ENCODE measurements at places on chromosomes 6 and 20.
A peak's percentile ranks its signal among the peaks of the same experiment; 100 is the strongest.

- DNase-seq, result no peak
Observed at GRCh38 chr6:8027965-8028651, 36.1 kb downstream of the BLOC1S5 start.

DNA sequence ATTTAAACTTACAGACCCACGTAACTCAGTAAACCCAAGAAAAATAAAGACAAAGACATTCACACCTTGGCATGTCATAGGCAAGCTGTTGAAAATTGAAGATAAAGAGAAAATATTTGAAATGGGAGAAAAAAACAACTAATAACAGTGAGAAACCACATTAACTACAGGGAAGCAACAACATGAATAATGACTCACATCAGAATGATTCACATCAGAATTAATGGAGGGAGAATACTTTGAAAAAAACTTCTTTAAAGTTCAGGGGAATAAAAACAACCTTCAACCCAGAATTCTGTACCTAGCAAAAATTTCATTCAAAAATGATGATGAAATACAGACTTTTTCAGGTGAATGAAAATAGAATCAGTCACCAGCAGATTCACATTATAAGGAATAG, 32.9 kb upstream of the SLC22A3 start:
- no peak for DNase-seq

DNA sequence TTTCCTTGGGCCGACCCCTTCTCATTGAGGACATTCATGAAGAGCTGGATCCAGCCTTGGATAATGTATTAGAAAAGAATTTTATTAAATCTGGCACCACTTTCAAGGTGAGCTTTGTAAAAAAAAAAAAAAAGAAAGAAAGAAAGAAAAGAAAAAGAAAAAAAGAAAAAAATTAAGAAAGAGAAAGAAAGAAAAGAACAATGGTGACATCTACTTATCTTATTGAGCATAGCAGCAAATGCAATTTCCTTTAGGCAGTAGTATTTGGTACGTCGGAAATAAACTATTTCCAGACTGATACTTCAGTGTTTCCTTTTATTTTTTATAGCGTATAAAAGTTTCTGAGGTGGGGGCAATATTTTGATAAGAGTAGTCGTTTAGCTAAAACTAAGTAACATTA, 119.0 kb upstream of the GLP1R start:
- DNase-seq, result no peak

DNA sequence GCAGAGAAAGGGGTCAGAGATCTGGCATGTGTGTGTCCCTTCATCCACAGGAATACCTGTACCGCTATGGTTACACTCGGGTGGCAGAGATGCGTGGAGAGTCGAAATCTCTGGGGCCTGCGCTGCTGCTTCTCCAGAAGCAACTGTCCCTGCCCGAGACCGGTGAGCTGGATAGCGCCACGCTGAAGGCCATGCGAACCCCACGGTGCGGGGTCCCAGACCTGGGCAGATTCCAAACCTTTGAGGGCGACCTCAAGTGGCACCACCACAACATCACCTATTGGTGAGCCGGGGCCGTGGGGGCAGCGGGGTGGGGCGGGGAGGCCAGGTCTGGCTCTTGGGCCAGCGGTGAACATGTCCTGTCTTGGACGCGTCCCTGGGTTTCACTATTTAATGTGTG, 1.1 kb downstream of the MMP9 start:
- no peak for DNase-seq

- no peak for DNase-seq
Observed at GRCh38 chr20:8578161-8578865, 446.2 kb downstream of the PLCB1 start.

DNA sequence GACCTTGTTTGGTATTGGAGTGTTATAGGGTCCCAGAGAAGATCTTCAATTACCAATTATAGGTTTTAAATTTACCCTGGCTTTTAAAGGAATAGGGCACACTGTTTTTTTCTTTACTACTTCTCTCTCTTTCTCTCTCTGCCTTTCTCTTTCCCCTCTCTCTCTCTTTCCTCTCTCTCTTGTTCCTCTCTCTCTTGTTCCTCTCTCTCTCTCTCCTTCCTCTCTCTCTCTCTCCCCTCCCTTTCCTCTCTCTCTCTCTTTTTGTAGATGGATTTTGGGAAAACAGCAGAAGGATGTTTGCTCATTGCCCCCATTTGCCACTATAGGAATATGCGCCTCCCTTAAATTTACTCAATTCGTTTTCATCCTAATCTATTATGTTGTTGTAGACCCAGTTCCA, 45.2 kb downstream of the TBX18 start:
- no peak for DNase-seq

GRCh38 chr6:503610-504362, 112.2 kb downstream of the IRF4 start:
- DNase-seq, result no peak

GRCh38 chr6:143941852-143942627, 66.0 kb downstream of the PLAGL1 start:
- DNase-seq, result peak; percentile 54

GRCh38 chr6:126904176-126904575, 214.3 kb upstream of the RSPO3 start:
- no peak for DNase-seq

DNA sequence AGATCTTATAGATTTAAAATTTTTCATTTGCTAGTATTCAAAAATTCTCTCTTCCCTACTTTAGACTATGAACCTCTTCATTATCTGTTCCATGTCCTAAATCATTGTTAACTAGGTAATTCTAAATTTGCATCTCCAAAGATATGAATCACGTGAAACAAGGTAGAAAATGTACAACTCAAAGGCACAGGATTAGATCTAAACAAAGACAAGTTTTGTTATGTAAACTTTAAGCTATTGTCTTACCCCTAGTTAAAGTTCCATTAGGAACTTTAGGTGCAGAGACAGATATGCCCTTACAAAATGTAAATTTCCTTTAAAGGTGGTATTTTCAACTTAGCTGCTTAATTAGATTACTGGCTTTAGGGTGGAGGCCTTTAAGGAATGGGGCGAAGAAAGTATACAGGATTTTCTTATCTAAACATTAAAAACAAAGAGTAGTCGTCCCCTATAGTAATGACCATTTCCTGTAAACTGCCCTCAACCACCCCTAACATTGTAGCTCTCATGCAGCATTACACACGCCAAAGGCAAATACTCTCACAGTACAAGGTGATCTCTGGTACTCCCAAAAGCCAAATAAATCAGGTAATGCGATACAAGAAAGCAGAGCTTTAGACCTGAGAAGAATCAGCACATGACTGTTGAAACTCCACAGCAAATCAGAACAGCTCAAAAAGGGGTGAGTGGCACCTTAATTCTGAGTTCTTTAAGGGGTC, 57.4 kb upstream of the MRAP2 start:
- DNase-seq, result no peak

DNA sequence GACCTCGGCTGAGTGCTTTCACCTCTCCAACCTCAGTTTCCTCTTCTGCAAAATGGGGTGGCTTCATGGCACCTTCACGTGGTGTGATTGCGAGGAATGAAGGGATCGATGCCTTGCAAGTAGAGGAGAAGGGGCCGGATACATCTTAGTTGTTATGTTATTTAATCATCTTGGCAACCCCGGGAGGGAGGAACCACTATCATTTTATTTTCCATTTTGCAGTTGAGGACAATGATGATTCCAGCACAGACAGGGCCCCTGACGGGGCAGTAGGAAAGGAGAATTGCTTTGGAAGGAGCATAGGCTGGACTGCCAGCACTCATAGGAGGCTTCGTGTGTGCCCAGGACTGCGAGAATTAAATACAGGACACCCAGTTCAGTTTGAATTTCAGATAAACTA, 2.5 kb upstream of the PMEPA1 start:
- no peak for DNase-seq

DNA sequence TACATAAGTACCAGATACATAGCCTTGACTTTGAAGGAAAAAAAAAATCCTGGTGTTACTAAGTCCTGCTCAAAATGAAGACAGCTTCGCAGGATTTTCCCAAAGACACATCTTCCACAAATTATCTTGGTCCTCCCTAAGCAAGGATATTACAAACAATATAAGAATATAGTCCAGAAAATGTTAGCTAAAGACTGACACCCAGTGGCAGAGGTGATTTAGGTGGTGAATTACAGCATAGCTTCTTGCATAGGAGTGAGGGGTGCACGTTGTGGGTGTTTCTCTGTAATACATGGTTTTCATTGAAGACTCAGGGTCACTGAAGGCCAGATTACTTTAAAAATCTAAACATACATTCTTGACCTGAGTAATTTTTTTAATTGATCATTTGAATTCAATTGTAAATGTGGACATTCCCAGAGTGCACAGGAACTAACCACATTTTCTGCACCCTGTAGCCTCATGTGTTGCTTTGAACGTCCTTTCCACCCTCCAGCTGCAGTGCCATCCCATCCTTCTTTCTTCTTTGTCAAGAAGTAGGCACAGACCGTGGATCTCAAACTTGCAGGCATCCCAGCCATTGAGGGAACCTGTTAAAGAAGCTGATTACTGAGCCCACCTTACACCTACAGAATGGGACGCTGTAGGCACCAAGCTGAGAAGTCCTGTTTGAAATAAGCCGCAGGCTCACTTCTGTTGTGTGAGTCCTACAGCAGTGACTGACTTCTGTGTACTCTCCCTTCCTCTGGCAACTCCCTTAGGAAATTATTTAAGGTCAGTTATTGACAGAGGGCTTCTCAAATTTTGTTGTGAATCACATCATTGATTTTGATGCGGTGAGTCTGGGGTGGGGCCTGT, 102.6 kb downstream of the PERP start:
- peak; percentile 12 for DNase-seq

- DNase-seq, result no peak
Observed at GRCh38 chr20:22805996-22806395, 221.6 kb upstream of the FOXA2 start.

GRCh38 chr20:47187450-47188195, 168.9 kb downstream of the ZMYND8 start:
- no peak for DNase-seq

DNA sequence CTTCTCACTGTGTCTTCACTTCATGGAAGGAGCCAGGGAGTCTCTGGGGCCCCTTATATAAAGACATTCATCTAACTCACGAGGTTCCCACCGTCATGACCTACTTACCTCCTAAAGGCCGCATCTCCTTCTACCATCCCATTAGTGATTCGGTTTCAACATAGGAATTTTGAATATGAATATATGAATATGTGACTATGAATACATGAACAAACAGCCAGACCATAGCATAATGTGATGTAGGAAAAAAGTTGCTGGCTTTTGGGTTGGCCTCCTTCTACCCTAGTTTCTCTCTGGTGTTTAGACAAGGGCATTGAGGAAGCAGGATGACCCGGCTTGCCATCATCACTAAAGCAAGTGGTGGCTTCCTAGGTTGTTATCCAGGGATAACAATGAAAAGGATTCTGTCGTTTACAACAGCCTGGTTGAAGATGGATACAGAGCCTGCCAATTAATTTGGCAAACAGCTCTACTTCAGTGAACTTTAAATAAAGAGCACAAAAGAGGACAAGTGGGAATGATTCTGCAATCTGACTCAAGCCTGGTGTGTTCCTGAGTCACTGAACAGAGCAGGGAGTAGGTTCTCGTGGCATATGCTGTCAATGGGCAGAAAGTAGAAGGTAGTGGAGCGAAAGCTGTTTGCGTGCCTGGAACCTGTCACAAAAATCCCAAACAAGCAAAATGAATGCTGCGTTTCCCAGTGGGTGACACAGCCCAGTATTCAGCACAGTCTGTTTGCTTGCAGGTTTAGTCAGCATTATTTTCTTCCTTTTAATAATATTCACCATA, 44.0 kb upstream of the DOK5 start:
- peak; percentile 97 for DNase-seq

DNA sequence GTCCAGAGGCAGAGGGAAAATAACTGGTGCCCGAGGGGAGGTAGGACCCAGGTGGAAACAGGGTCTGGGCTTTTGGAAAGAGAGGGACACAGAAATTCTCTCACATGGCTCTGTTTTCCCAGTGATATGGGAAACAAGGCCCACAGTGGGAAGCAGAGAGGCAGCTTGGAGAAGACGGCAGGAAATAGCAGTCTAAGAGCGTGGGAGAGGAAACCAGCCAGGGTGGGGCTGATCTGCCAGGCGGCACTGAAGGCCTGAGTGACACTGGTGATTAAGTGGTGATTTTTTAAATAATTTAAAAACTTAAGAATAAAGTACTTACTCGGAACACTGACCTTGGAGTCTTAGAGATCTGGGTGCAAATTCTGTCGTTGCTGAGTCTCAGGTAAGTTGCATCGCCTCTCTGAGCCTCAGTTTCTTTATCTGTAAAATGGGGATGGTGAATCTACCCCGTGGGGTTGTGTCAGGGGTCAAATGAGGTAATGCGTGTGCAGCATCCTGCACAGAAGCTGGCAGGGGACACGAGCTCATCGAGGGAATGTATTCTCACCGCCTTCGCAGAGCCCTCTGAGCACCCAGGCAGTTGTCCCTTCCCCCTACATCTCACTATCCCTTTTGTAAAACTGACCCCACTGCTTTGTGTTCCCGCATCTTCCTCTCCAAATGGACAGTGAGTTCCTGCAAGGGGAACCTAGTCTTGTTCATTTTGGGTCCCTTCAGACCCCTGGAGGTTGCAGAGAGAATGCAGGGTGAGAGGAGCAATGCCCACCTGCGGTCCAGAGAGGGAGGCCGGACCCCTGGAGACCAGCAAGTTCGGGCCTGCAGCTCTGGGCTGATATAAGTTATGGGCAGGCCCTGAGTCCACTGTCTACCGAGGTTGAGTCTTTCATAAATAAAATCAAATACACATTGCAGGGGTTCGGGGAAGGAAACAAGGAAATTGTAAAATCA, 228.6 kb upstream of the PMEPA1 start:
- DNase-seq, result no peak

DNA sequence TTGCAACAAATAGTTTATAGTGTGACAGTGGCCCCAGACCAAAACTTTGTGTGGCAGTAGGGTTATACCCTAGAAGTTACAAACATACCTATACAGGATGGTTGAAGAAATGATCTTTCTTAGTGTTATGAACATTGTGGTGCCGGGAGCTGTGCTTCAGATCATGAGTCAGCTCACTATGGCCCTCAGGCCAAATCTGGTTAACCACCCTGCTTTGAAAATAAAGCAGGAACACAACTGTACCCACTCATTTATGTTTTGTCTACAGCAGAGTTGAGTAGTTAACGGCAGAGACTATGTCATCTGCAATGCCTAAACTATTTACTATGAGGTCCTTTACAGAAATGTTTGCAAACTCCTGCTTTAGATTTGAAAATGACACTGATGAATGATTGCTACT, 24.3 kb downstream of the AKAP7 start:
- no peak for DNase-seq

DNA sequence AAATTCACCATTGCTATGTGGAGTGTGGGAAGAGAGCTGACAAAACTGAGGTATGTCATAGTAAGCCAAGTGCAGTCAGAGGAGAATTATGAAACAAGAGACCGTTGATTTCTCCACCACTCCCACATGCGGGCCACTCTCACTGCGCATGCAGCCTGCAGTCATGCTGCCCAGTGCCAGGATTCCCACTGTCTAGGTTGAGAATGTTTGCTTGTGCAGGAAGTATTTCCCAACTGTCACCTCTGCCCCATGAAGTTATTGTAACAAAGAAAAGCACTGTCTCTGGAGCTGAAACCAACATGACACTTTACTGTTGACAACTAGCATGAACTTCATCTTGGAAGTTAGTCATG, 18.7 kb upstream of the SFT2D1 start:
- no peak for DNase-seq

GRCh38 chr6:166461821-166462460, 79.2 kb upstream of the MPC1 start:
- no peak for DNase-seq

Measured in cerebellar cortex (tissue), 1 donor.